GM12878 (cell line): ENCODE measurements at places on chromosomes 4 and X. TPM values are rescaled to one million over a fixed set of nuclear protein-coding genes. Genes with fewer than 3 reads are reported as not detected.

DNA sequence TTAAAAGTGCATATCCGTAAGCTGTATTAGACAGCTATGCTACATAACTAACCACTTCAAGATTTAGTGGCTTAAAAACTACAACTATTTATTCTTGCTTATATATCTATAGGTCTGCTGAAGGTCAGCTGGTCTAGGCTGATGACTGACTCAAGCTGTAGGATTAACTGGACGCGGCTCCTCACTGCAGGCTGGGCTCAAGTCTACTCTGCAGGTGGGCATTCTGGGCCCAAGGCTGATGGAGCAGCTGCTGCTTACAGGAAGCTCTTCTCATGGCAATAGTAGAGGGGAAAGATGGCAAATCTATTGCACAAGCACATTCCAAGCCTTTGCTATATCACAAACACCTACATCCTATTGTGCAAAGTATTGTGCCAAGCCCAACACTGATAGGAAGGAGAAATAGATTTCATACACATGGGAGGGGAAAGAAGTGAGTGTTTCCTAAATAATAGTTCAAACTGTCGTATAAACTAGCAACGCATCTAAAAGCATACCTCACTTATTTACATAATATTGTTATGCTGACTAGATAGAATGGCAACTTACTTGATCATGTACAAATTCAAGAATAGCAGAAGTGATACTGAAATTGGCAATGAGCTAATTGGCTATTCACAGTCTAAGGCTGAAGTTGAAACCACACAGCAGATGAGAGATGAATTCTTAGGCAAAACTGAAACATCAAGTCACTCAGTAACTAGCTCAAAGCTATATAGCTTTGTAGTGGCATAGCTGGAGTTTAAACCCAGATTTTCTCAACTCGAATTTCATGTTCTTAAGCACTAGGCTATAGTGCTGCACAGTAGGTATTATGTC is 263.8 kb downstream of the NKX6-1 start:
- DNase-seq: peak; percentile 68
- no peak overlapping the region for H3K27ac ChIP-seq
- no peaks in the 10 kb centered on the region for H3K4me1 ChIP-seq
- H3K4me3 ChIP-seq: no peak overlapping the region

Gene TLR2
- total RNA-seq: 0.08 TPM in 1 of 2 replicates, not detected in the other

GRCh38 chr4:45539142-45539814 is 584.6 kb downstream of the GABRG1 start:
- no peak for DNase-seq
- H3K4me3 ChIP-seq: no peak overlapping the region
- no peaks in the 10 kb centered on the region for H3K4me1 ChIP-seq
- no peak overlapping the region for H3K27ac ChIP-seq

Gene INTU
- total RNA-seq: 0.15 TPM in 1 of 2 replicates, not detected in the other

Gene ARSJ
- not detected in 2 replicates for total RNA-seq

GRCh38 chr4:180106122-180106521 is 2137.1 kb upstream of the TENM3 start:
- no peaks in the 10 kb centered on the region for H3K4me1 ChIP-seq
- no peak for DNase-seq
- no peaks in the 10 kb centered on the region for H3K36me3 ChIP-seq
- H3K4me3 ChIP-seq: no peak overlapping the region
- H3K27me3 ChIP-seq: no peaks in the 10 kb centered on the region
